Skeletal muscle tissue (tissue), 5 donors: ENCODE measurements at places on chromosomes 3 and 15. TPM values are rescaled to one million over a fixed set of nuclear protein-coding genes. Genes with fewer than 3 reads are reported as not detected.

Gene ABHD5
- 8.9 TPM for total RNA-seq

Gene FOXB1
- not detected for total RNA-seq

Gene GPR27
- total RNA-seq: 1.6 TPM

Gene SQOR
- 11.5 TPM for total RNA-seq

Gene SERPINI2
- not detected for total RNA-seq

Gene MYRIP
- total RNA-seq: 1.0 TPM

Gene RHCG
- total RNA-seq: not detected

Gene CP
- total RNA-seq: 1.0 TPM

Gene LRRC2
- total RNA-seq: 3.7 TPM

Gene ABHD10
- total RNA-seq: 25.1 TPM

Gene ANKRD34C
- not detected for total RNA-seq

Gene NANOGP8
- not detected for total RNA-seq

Gene GHSR
- total RNA-seq: not detected

Gene SCG3
- under 0.01 TPM for total RNA-seq

Gene TMEM207
- total RNA-seq: not detected

Gene TUSC7
- not detected for total RNA-seq
